ENCODE measurements at places on chromosomes 3 and 15.

GRCh38 chr3:57949785-57950615 is 58.2 kb upstream of the FLNB start:
- no peak for DNase-seq

- DNase-seq = no peak
Measured at GRCh38 chr3:8371960-8372463, 129.6 kb upstream of the LMCD1 start.

DNA sequence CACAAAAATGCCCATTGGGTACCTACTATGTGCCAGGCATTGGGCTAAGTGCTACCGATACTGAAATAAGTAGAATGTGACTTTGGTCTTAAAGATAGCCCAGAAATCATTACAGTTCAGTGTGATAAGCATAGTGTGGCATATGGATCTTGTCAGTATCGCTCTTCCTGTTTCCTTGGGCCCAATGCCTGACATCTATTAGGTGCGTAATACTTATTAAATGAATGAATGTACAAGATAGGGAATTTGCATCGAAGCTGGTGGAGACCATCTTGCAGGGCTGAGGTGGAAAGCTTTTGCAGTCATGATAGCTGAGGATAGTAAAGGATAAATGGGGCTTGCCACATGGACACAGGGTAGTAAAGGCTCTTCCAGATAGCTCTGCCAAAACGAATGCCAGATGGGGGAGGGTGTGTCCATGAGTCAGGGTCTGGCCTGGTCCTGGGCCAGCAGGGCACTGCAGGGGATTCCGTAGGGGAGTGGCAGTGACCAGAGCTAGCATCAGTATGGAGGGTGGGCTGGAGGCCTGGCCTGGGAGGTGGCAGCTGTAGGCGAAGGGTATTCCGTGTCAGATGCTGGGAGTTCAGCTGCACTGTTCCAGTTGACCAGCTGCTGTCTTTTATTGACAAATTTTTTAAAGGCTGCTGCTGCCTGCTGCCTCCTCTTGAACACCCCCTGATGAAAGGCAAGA is 23.5 kb downstream of the TSEN2 start:
- no peak for DNase-seq

- DNase-seq = no peak
Measured at GRCh38 chr3:61780455-61781228, 219.3 kb downstream of the PTPRG start.

- DNase-seq = no peak
Measured at GRCh38 chr15:26191193-26191592, 328.1 kb upstream of the ATP10A start.

GRCh38 chr3:111617912-111618601 is 22.9 kb upstream of the ZBED2 start:
- DNase-seq = no peak

DNA sequence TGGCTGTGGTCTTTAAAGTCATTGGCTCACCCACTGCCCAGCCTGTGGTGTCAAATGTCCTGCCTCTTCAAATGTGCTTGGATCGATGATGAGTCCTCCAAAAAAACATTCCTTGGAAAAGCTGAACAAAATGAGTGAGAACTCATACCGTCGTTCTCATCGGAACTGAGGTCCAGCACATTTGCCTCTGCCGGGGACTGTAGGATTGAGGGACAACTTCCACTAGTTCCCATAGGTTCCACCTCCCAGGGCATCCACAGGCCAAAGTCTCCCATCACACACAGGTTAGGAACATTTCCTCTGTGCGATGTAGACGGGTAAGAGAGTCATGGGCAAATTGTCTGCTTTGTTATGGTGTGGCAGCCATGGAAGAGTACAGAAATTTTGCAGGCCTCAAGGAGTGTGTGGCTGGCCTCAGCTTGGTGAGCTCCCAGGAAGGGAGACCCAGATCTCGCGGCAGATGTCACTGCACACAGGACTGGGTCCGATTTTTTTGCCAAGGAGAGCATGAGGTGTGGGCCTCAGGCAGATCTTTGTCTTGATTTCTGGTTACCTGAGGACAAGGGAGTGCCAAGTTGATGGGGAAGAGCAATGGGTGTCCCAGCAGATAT is 115.7 kb downstream of the SNRPN start:
- no peak for DNase-seq

- no peak for DNase-seq
Measured at GRCh38 chr3:51620543-51620942, 50.5 kb upstream of the TEX264 start.

GRCh38 chr15:50978580-50978979 is 70.1 kb downstream of the AP4E1 start:
- no peak for DNase-seq

DNA sequence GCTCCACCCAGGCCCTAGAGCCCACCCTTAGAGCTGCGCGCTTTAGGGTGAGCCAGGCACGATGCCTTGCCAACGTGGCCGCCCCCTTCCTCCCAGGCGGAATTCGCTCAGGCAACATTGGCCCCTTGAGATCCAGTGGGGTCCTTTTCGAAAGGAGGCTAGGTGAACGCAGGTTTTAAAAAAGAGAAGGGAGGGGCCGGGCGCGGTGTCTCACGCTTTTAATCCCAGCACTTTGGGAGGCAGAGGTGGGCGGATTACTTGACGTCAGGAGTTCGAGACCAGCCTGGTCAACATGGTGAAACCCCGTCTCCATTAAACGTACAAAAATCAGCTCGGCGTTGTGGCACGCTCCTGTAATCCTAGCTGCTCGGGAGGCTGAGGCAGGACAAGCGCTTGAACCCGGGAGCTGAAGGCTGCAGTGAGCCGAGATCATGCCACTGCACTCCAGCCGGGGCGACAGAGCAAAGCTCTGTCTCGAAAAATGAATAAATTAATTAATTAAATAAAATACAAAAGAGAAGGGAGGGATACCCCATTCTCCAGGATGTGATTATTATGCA is 984 bp upstream of the RPP25 start:
- no peak for DNase-seq

DNA sequence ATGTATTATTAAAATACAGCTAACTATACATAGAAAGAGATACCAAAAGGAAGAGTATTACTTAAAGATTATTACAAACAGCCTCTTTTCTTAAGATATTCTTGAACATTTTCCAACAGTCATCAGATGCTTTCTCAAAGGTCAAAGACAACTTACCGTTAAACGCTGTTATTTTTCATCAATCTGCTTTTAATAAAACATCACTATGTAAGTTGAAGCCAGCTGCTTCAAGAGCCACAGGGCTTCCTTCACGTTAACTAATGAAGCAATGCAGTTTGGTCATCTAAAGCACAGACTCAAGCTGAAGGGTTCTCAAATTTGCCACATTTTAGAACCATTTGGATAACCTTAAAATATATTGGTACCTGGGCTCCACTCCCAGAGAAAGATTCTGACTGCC is 578.8 kb downstream of the ROBO2 start:
- DNase-seq = no peak

DNA sequence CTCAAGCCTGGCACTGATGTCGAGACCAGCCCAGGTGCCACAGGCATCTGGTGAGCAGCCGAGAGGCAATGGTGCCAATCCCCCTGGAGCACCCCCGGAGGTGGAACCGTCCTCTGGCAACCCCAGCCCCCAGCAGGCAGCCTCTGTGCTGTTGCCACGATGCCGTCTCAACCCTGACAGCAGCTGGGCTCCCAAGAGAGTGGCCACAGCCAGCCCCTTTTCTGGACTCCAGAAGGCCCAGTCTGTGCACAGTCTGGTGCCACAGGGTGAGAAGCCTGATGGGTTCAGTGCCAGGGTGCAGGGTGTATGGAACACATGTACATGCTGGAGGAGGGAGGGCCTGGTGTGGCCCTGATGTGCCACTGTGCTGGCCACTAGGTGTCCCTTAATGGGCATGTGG is 4.9 kb upstream of the JMJD7 start:
- DNase-seq = no peak

DNA sequence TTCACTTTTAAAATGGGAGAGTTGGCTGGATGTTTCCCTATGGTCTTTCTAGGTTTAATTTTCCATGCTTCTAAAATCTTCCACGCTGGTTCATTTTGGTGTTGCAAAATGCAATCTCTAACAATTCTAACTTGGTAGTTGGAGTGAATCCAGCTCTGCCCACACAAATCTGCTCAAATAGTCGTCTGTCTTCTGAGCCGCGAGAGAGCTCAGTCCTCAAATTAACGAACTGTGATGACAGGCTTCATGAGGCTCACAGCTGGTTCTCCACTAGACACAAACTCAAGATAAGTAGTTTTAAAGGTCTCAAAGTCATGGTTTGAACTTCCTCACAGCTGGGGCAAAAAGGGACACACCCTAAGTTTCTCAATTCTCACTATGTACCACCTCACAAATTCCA is 178.6 kb upstream of the LYSMD4 start:
- DNase-seq = no peak

- DNase-seq = no peak
Measured at GRCh38 chr3:143658861-143659260, 189.4 kb downstream of the SLC9A9 start.

DNA sequence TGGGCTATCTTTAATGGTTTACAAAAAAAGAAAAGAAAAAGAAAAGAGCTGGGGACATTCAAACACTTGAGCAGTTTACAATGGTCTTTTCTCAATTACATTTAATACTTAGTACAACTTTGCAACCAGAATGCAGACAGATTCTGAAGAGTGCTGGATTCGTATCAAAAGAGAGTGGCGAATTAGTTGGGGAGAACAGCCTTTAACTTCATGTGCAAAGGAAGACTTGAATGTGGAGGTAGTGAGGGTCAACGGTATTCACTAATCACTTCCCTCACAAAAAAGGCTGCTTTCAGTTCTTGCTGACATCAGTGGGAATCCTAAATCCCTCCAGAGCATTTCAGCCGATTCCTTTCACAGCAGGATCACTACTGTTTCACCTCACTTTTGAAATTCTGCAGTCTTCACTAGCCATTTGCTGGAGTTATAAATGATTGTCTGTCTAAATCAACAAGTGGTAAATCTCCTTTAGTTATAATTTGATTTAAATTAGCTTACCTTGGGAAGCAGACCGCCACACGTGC is 323.0 kb upstream of the SEMA6D start:
- DNase-seq = no peak

DNA sequence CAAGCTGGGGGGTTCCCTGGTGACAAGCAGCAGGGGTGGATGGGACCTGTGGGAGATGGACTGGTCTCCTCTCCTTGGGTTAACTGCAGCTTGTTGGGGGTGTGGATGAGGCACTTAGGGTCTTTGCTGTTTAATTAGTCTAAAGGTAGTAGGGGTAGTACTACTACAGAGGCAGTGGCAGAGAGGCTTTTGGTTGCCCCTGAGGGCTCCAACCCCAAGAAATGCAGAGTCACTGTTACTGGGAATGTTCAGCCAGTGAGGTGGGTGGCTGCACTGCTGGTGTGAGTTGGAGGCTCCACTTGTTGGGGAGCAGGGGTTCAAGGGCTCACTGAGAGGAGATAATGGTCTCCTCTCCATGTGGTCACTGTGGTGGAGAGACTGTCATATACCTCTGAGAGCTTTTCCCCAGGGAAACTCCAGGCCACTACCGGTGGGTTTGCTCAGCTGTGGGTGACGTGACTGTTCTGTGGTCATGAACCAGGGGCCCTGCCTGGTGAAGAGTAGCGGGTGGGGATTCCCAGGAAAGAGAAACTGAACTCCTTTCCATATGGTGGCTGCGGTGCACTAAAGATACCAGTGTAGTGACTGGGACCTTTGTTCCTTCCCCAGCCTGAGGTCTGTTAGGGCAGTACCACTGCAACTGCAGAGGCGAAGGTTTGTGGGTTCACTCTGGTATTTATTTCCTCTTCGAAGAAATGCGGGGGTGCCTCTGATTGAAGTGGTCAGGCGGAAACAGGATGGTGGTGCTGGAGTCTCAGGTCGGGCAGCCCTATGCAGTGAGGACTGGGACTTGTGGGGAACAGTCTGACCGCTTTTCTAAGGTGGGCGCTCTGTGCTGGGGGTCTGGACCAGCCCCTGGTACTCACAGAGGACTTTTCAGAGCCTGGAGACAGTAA is 68.9 kb upstream of the TNFSF10 start:
- DNase-seq = no peak

DNA sequence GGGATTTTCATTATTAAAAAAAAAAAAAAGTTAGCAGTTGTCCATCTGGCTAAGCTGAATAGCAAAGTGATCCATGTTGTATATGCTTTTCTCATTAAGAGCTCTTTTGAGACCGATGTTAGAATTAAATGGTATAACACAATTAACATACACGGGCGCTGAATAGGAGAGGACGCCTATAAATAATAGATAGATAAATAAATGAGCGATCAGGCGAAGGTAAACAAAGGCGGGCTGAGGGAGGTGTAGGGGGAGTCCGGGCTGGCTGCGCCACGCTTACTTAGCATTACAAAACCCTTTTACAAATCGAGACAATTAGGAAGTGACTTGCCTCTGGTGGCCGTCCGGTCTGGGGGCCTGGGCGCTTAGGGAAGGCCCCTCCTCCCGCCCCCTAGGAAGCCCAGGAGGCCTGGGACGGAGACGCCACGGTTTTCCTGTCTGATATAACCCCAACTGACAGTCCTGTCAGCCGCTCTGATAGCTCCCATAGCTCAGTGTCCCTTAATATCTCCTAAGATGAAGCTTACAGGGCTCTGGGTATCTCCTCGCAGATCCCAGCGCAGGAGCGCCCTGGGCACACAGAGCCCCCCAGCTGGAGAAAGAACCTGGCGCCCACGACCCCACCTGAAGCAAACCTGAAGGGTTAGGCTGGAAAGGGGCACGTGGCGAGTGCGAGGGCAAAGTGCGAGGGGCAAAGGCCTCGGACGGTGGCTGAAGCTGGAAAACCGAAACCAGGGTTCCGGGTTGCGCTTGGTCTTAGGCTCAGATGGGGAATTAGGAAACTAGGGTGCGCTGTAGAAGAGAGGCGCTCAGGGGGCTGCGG is 3.6 kb downstream of the SOX14 start:
- no peak for DNase-seq

- no peak for DNase-seq
Measured at GRCh38 chr15:29840926-29841325, 18.7 kb upstream of the TJP1 start.

GRCh38 chr3:195110647-195111318 is 160.2 kb downstream of the XXYLT1 start:
- DNase-seq = no peak

DNA sequence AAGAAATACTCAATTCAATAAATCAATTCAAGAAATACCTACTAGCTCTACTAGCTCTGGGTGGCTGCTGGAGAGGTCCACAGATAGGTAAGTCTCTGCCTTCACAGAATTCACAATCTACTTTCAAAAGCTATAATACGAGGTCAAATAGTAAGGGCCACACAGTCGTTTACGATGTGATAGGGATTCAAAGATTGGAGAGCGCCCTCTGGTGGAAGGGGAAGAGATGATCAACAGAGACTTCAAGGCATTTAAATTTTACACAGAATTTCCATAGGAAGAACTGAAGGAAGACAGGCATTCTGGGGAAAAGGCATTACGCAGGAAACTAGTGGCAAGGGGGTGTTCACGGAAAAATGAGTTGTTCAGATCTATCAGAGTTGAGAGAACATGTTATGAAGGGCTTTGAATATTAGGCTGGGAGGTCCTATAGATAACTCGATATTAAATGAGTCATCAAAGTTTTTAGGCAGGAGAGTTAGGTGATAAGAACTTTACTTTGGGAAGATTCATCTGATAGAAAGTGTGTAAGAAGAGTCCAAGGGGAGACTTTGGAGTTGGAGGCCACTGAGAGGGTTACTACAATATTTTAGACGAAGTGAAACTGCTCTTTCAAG is 128.8 kb downstream of the FRMD5 start:
- peak; percentile 53 for DNase-seq

- no peak for DNase-seq
Measured at GRCh38 chr3:65439641-65440284, 599.0 kb downstream of the MAGI1 start.

All from SW 1271 (cell line).